ENCODE measurements at places on chromosomes 2 and 18. TPM values are rescaled to one million over a fixed set of nuclear protein-coding genes. Genes with fewer than 3 reads are reported as not detected.

PLB1 gene
- 3.4 TPM for total RNA-seq

ITGB6 gene
- 7.8 TPM for total RNA-seq

ATP5MC3 gene
- 311 TPM for total RNA-seq

DES gene
- 1.4 TPM for total RNA-seq

HOXD11 gene
- total RNA-seq, result 0.21 TPM

CDKL4 gene
- 0.57 TPM for total RNA-seq

ZFP36L2 gene
- total RNA-seq, result 437 TPM

DYTN gene
- not detected for total RNA-seq

EPC2 gene
- total RNA-seq, result 35.9 TPM

IL1F10 gene
- not detected for total RNA-seq

SLC23A3 gene
- total RNA-seq, result 5.5 TPM

KCNG2 gene
- not detected for total RNA-seq

VWA3B gene
- 4.1 TPM for total RNA-seq

TFCP2L1 gene
- total RNA-seq, result 3.0 TPM

WIPF1 gene
- total RNA-seq, result 7.0 TPM

ANKRD29 gene
- total RNA-seq, result 3.5 TPM

GBX2 gene
- total RNA-seq, result 2.1 TPM

ZNF385B gene
- total RNA-seq, result 1.1 TPM

EFR3B gene
- total RNA-seq, result 5.3 TPM

SEPTIN10 gene
- 40.9 TPM for total RNA-seq

B4GALT6 gene
- 35.9 TPM for total RNA-seq

FAM237A gene
- not detected for total RNA-seq

OXER1 gene
- 2.8 TPM for total RNA-seq

DSG1 gene
- 40.8 TPM for total RNA-seq

SULT1C2 gene
- total RNA-seq, result 5.9 TPM

GPAT2 gene
- 0.39 TPM for total RNA-seq

NMUR1 gene
- 0.10 TPM for total RNA-seq

RABL2A gene
- 30.7 TPM for total RNA-seq

NEB gene
- 1.6 TPM for total RNA-seq

EMILIN1 gene
- total RNA-seq, result 60.7 TPM

FOXI3 gene
- total RNA-seq, result 2.2 TPM

CLEC4F gene
- total RNA-seq, result not detected

ADRA2B gene
- total RNA-seq, result 13.9 TPM

DYNAP gene
- total RNA-seq, result not detected

CIDEA gene
- total RNA-seq, result not detected

CHST10 gene
- 26.9 TPM for total RNA-seq

SRD5A2 gene
- not detected for total RNA-seq

GPBAR1 gene
- total RNA-seq, result 5.7 TPM

MEP1B gene
- 2.7 TPM for total RNA-seq

CTAGE1 gene
- not detected for total RNA-seq

CCBE1 gene
- 51.3 TPM for total RNA-seq

PID1 gene
- total RNA-seq, result 0.79 TPM

HOXD9 gene
- 1.5 TPM for total RNA-seq
